H1 (cell line): ENCODE measurements at places on chromosomes 3 and 15. TPM values are rescaled to one million over a fixed set of nuclear protein-coding genes. Genes with fewer than 3 reads are reported as not detected.
A peak's percentile ranks its signal among the peaks of the same experiment; 100 is the strongest.

DNA sequence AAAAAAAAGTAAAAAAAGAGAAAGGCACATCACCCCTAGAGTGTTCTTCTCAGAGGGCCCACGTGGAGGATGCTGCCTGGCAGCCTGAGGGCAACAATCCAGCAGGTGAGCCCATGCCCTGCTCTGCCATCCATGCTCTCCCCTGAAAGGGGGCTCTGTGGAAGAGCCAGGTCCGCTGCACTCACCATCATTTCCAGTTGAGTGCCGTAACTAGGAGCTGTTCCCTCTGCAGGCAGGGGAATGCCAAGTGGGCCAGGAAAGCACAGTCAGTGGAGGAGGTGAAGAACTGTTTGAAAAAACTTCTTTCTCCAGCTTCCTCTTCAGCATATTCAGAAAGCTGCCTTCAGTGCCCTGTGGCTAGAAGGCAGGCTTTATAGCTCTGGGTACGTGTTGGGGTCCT lies 84.1 kb downstream of the ABHD5 start:
- no peak for DNase-seq

DNA sequence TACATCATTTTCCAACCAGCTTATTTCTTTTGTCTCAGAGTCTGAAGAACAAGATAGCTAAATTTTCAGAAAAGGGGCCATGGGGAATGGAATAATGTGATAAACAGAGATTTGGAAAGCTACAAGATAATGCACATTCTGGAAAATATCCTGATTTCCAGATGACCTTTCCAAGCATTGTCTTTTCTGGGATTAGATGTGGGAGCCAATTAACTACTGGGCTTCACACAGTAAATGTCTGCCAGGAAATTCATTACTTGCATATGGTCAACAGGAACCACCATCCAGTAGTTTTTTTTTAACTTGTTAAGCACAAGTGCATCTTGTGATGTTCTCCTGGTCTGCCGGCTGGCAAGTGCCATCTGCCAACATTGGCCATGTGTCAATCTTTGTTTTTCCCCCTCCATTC lies 131.1 kb upstream of the BFSP2 start:
- no peak for DNase-seq

DNA sequence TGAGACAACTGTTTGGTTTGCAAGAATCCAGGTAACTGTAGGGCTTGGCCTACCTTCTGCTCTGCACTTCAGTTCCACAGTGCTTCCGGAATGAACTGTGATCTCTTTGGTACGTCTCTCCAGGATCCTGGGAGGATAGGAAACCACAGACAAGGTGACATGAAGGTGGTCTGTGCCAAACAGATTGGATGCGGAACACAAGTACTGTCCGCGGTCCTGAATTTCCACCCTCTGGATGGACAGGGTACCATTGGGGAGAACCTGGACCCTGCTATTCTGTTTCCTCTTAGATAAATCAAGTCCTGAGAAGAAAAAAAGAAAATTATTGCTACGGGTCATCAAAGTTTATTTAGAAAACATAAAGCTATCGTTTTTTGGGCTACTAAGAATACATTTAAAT lies 17.3 kb downstream of the IGSF10 start:
- peak; percentile 64 for DNase-seq

The SEC11A gene
- 250 and 268 TPM in 2 replicates for total RNA-seq

GRCh38 chr3:61778095-61778494 lies 216.7 kb downstream of the PTPRG start:
- DNase-seq, result no peak

The IRAK2 gene
- total RNA-seq, result 1.3 and 1.5 TPM in 2 replicates
